ENCODE measurements at places on chromosomes 13 and 19.

GRCh38 chr13:78465250-78465649, 138.1 kb downstream of the POU4F1 start:
- DNase-seq = no peak

GRCh38 chr13:30697996-30698401, 37.3 kb upstream of the ALOX5AP start:
- DNase-seq = no peak

GRCh38 chr19:51398096-51398704, 7.8 kb upstream of the C19orf84 start:
- peak; percentile 45 for DNase-seq

GRCh38 chr13:42547612-42548011, 26.3 kb upstream of the TNFSF11 start:
- no peak for DNase-seq

- peak; percentile 88 for DNase-seq
Observed at GRCh38 chr19:35495107-35496064, 5.1 kb upstream of the KRTDAP start.

GRCh38 chr19:38095411-38096308, 128.4 kb downstream of the DPF1 start:
- DNase-seq = peak; percentile 51

GRCh38 chr13:19861762-19862161, 1.7 kb downstream of the ZMYM5 start:
- DNase-seq = no peak
